NCI-H524 (cell line): ENCODE measurements at places on chromosomes 12 and 14.

DNA sequence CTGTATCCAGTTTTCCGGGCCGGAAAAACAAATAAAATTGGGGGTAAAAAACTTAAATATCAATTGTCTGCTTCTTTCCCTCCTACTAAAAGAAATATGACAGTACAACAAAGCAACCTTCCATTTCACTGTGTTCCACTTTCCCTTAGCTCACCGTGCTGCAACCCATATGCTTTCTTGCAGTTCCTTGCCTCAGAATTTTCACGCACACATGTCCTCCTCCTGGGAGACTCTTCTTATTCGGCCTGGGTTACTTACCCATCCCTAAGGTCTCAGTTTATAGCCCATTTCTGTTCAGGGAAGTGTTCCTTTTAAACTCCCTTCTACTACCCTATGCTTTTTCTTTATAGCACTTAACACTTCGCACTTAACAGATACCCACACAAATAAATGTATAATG is 4.5 kb upstream of the MAGOHB start:
- DNase-seq: no peak

DNA sequence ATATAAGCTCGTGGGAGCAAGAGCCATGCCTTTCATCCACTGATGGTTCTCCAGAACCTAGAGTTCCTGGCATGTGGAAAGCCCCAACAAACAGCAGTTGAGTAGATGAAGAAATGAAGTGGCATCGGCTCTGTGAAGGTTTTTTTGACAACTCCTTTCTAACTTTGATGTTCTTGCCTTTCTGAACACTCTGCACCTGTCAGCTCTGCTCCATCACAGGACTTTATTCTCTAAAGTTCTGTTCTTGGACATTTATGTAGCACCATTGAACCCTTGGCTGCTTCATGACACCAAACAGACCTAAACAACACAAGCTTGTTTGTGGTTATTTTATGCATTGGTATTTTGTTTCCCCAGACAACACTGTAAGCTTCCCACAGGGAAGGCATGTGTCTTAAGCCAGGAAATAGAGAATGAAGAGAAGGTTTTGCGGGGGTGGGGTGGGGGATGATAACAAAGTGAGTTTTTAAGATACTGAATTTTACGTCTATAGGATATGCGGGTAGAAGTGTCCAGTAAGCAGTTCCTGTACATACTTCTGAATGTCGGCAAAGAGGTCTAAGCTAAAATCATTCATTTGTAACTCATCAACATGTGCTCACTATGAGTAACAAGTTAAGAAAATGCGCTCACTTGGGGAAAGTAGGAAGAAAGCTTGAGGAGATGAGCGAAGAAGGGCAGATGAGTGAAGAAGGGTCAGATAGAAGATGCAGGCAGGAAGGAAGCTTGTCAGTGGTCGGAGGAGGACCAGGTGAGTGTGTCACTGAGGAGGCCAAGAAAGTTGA is 146.0 kb upstream of the PLEKHG7 start:
- DNase-seq: no peak

- no peak for DNase-seq
Measured at GRCh38 chr14:28245216-28245615, 521.4 kb upstream of the FOXG1 start.

GRCh38 chr12:42677461-42677860 is 87.9 kb upstream of the PRICKLE1 start:
- peak; percentile 45 for DNase-seq

DNA sequence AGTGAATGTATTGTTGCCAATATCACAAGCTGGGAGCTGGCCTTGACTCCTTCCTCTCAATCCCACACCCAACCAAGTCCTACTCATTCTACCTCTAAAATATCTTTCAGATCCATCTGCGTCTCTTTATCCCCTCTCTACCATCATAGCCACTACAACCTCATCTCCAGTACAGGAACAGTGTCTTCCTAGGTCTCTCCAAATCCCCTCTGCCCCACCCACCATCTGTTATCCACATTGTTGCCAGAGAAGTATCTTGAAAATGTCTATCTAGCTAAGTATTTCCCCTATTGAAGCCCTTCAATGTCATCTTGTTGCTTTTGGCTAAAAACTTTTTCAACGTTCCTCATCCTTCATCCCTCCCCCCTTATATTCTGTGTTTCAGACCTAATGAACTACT is 244.7 kb downstream of the C12orf75 start:
- peak; percentile 74 for DNase-seq

DNA sequence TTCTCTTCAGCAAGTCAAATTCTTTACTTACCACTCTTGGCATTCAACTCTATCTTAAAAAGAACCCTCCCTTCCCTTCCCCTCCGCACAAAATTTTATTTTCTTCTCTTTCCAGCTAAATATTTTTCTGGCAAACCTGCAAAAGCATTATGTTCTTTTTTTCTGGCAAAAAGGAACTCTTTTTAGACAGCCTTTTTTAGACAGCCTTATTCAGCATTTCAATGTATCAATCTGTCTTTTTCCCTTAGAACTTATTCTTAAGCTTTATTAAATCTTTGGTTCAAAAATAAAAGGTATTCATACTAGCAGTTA is 50.5 kb downstream of the SPTLC2 start:
- DNase-seq: no peak

GRCh38 chr14:51726166-51726899 is 74.6 kb downstream of the FRMD6 start:
- DNase-seq: no peak

GRCh38 chr14:88937706-88938105 is 113.3 kb downstream of the TTC8 start:
- DNase-seq: no peak

- peak; percentile 11 for DNase-seq
Measured at GRCh38 chr12:116599285-116600136, 40.3 kb downstream of the MAP1LC3B2 start.

GRCh38 chr12:21989819-21990412 is 48.7 kb upstream of the ABCC9 start:
- peak; percentile 6 for DNase-seq

DNA sequence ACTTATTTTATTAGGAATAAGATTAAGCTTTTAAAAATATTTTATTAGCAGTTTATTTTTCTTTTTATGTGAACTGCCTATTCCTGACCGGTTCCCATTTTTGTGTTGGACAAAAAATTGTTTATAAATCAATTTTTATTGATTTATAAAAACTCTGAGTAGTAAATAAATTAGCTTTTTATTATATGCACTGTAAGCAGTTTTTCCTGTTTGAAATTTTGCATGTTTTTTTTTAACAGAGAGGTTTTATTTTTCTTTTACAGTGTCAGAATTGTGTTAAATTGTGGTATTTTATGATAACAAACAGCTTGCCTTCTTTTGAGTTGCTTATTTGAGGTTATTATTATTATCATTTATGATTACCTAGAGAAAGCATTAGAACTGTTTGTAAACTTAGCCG is 68.1 kb downstream of the FOXA1 start:
- no peak for DNase-seq

DNA sequence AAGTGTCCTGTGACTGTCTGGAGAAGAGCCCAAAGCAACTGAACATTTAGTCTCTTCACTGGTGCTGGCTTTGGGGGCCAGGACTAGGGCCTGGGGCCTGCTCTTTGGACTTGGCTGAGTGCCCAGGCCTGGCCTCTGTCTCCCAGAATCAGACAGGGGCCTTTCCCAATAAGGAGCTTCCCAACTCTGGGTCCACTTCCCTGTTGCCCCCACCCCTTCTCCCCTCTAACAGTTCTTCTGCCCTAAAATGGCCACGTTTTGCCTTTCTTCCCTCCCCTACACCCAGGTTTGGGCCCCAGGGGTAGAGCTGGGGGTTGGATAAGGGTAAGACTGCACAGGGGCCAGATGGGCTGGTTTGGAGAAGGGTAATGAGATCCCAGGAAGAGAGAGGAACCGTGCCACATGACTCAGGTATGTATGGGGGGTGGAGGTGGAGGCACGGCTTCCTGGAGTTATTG is 10.0 kb upstream of the ITGA5 start:
- DNase-seq: no peak

GRCh38 chr14:99075061-99075460 is 196.9 kb downstream of the BCL11B start:
- DNase-seq: no peak

DNA sequence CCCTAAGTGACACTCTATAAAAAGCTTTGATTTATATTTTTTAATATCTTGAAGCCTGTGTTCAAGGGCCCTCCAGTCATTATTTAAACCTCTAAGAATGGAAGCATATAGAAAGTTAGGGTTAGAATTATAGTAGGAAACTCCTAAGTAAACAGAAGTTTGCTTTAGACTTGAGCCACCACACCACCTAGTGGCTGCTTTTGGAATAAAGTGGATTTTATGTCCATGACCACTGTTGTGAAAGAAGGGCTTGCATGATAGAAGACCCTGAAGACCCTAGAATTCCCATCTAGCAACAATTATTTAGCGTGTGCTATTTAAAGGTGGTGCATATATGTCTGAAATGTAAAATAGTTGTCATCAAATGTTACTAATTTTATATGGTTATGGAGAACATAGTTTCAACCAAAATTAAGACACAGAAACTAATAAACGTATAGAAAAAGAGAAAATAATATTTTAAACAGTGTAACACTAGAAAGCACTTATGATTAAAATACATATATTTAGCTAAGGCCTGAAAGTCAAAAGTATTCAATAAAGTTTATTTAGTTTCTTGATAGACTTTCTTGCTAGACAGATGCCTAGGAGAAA is 21.3 kb downstream of the LRRIQ1 start:
- DNase-seq: peak; percentile 45

DNA sequence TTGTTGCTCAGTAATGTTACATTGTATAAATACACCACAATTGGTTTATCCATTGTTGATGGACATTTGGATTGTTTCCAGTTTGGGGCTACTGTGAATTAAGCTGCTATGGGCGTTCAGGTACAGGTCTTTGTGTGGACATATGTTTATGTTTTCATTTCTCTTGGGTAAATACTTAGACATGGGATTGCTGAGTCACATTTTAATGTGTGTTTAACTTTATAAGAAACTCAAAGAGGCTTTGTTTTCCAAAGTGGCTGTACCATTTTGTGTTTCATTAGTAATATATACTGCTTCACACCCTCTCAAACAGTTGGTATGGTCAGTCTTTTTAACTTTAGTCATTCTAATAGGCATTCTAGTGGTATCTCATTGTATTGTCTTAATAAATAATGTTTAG is 225.0 kb downstream of the SPTSSA start:
- DNase-seq: no peak
